Naive B cell (primary cell): ENCODE measurements at places on chromosomes 12 and 14. TPM values are rescaled to one million over a fixed set of nuclear protein-coding genes. Genes with fewer than 3 reads are reported as not detected.

The OTOGL gene
- polyA plus RNA-seq: not detected

The PTPRO gene
- 13.4 TPM for polyA plus RNA-seq

The POLE2 gene
- polyA plus RNA-seq: 0.69 TPM

The NRXN3 gene
- not detected for polyA plus RNA-seq

The HOXC5 gene
- polyA plus RNA-seq: not detected

The APOF gene
- not detected for polyA plus RNA-seq

The OR4E2 gene
- polyA plus RNA-seq: not detected

The P3H3 gene
- polyA plus RNA-seq: not detected

The GYS2 gene
- polyA plus RNA-seq: not detected

The RNASE3 gene
- not detected for polyA plus RNA-seq

The TESPA1 gene
- 20.9 TPM for polyA plus RNA-seq

The LAG3 gene
- polyA plus RNA-seq: not detected

The C12orf56 gene
- not detected for polyA plus RNA-seq

The AICDA gene
- polyA plus RNA-seq: not detected

The PPP1R36 gene
- polyA plus RNA-seq: not detected
